ENCODE measurements at places on chromosomes 12 and 14. TPM values are rescaled to one million over a fixed set of nuclear protein-coding genes. Genes with fewer than 3 reads are reported as not detected.

DNA sequence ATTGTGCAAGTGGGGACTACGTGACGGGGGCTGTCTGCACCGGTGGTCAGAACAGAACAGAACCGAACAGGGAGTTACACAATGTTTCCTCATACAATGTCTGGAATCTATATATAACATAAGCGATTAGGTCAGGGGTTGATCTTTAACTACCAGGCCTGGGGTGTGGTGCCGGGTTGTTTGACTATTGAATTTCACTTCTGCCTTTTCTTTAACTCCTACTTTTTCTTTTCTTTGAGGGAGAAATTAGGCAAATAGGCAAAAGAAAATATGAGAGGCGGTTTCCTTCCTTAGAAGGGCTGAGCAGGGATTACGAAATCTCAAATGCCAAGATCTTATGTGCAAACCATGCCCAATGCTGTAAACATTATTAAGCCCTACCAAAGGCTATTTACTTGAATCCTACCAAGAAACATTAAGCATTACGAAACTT is 140.3 kb downstream of the SLC38A6 start:
- DNase-seq, result no peak
- no peaks in the 10 kb centered on the region for H3K27me3 ChIP-seq
- no peak overlapping the region for H3K4me3 ChIP-seq
- H3K4me1 ChIP-seq, result peaks cover 5% of the 10 kb centered on the region
- no peak overlapping the region for H3K27ac ChIP-seq
- no peaks in the 10 kb centered on the region for H3K36me3 ChIP-seq

- no peak overlapping the region for H3K4me3 ChIP-seq
- H3K27ac ChIP-seq, result no peak overlapping the region
- H3K4me1 ChIP-seq, result peaks cover 25% of the 10 kb centered on the region
- no peaks in the 10 kb centered on the region for H3K27me3 ChIP-seq
- no peaks in the 10 kb centered on the region for H3K36me3 ChIP-seq
- no peak for DNase-seq
These were observed 139.5 kb upstream of the AMIGO2 start for GRCh38 chr12:47219243-47219642.

- no peaks in the 10 kb centered on the region for H3K27me3 ChIP-seq
- peak; percentile 33 for DNase-seq
- no peaks in the 10 kb centered on the region for H3K4me1 ChIP-seq
- no peaks in the 10 kb centered on the region for H3K36me3 ChIP-seq
- no peak overlapping the region for H3K27ac ChIP-seq
- H3K4me3 ChIP-seq, result no peak overlapping the region
These were observed 273.3 kb downstream of the ALG10 start for GRCh38 chr12:34295366-34296142.

- H3K4me1 ChIP-seq, result no peaks in the 10 kb centered on the region
- DNase-seq, result no peak
- no peak overlapping the region for H3K4me3 ChIP-seq
- no peaks in the 10 kb centered on the region for H3K36me3 ChIP-seq
- H3K27me3 ChIP-seq, result no peaks in the 10 kb centered on the region
- no peak overlapping the region for H3K27ac ChIP-seq
These were observed 8.0 kb upstream of the WDR20 start for GRCh38 chr14:102131741-102132140.

DNA sequence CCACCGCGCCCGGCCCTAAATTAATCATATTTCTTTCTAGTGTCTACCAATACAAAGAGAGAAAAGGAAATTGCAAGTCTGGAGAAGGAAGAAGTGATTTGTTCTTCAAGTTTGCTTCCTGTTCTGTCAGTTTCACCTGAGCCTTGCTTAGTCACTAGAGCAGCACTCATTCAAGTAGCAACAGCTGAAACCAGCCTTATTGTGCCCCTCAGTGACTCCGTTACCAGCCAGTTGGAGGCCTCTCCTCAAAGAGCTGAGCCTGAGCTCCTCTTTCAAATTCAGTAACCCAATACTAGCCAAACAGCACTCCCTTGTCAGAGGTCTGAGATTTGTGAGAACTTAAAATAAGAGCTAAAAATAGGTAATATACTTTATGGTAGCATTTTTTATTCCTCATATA is 17.4 kb downstream of the PAWR start:
- no peaks in the 10 kb centered on the region for H3K27me3 ChIP-seq
- no peak overlapping the region for H3K27ac ChIP-seq
- DNase-seq, result no peak
- no peak overlapping the region for H3K4me3 ChIP-seq
- H3K36me3 ChIP-seq, result no peaks in the 10 kb centered on the region

The ZNF891 gene
- polyA plus RNA-seq, result 0.98 TPM

The CNTN1 gene
- 0.90 TPM for polyA plus RNA-seq

The ACSM4 gene
- not detected for polyA plus RNA-seq

The PIANP gene
- polyA plus RNA-seq, result 2.0 TPM
